ENCODE measurements at places on chromosomes 2 and 18. TPM values are rescaled to one million over a fixed set of nuclear protein-coding genes. Genes with fewer than 3 reads are reported as not detected.

DNA sequence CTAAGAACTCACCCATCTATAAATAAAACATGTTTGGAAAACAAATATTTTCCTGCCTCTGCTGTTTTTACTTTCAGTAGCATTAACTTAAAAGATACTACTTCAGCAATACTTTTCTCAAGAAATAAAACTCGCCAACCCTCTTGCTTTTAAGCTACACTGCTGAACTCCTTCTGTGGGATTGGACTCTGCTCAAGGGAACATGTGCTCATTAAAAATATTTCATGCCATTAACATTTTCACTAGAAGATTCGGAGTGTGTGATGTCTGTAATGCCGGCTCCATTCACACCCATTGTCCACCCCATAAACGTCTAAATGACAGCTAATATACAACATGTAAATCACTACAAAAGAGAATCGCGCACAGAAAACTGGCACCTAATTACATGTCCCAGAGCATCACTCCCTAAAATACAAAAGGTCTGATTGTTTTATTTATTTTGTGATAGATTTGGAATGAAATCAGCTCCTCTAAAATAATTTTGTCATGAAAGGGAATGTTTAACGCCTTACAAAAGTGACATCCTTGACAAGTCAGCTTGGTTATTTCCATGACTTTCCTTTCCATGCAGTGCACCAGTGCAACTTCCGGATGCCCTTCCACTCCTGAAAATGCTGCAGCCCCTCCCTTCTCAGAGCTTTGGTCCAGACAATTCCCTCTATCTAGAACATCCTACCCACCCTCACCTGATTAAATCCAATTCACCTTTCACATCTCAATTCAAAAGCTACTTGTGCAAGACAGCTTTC, 73.1 kb downstream of the ANKRD44 start:
- DNase-seq: no peak

Gene CYP26B1
- total RNA-seq: 5.0 TPM

Gene SERPINB11
- total RNA-seq: not detected

GRCh38 chr2:144798034-144798433, 278.1 kb upstream of the ZEB2 start:
- DNase-seq: no peak

Gene RAPH1
- 48.4 TPM for total RNA-seq

Gene ZCCHC2
- 26.3 TPM for total RNA-seq
